Activated naive CD8-positive, alpha-beta T cell treated with anti-CD3 and anti-CD28 coated beads for 36 hours (primary cell): ENCODE measurements at places on chromosomes 16 and 17.

GRCh38 chr16:11016524-11016988 is 72.2 kb downstream of the CLEC16A start:
- DNase-seq, result no peak

- peak; percentile 59 for DNase-seq
Observed at GRCh38 chr17:75238684-75239191, 22.7 kb downstream of the GGA3 start.

DNA sequence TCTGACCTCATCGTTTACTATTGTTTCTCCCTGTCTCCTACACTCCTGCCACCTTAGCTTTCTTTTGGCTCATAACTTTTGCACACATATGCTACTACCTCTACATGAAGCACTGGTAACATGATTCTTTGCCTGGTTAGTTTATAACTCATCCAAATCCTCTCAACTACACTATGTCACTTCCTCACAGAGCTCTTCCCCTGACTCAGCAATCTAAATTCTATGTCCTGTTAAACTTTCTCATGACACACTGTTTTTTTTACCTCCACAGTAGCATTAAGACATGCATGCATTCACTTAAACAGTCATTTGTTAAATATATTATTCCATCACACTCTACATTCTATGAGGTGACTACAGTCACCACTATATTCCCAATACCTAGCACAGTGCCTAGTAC is 19.7 kb downstream of the APPBP2 start:
- DNase-seq, result no peak

DNA sequence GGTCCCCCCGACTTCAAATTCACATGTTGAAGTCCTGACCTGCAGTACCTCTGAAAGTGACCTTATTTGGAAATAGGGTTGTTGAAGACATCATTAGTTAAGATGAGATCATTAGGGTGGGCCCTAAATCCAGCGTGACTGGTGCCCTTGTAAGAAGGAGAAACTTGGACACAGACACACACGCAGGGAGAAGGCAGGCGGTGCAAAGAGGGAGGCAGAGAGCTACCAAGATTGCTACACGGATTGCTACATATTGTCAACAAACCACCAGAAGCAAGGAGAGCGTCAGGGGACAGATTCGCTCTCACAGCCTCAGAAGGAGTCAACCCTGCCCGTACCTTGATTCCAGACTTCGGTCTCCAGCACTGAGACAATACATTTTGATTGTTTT is 6.8 kb upstream of the WBP2 start:
- no peak for DNase-seq

DNA sequence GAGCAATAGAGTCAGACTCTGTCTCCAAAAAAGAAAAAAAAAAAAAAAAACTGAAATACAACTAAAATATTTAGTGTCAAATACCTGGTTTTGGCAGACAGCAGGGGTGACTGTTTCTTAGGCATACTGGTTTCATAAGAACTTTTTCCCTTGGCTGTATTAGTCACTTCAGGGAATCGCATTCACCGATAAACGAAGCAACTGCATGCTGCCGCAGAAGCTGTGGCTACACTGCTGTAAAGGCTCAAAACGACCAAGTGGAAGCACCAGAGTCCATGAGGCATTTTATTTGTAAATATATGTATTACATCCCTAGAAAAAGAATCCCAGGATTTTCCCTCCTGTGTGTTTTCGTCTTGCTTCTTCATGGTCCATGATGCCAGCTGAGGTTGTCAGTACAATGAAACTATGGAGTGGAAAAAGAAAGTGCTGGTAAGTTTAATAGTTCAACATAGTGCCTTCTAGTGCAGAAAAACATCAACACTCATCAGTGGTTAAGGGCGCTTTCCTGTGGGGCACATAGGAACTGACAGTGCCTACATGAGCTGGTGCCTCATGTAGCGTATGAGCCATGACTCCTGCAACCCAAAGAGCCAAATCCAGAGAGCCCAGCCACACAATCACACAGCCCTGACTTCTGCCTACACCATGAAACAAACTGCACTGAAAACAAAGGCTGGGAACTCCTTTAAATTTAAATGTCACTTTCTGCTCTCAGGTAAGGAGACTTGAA is 7.3 kb downstream of the RPS15A start:
- DNase-seq, result no peak

DNA sequence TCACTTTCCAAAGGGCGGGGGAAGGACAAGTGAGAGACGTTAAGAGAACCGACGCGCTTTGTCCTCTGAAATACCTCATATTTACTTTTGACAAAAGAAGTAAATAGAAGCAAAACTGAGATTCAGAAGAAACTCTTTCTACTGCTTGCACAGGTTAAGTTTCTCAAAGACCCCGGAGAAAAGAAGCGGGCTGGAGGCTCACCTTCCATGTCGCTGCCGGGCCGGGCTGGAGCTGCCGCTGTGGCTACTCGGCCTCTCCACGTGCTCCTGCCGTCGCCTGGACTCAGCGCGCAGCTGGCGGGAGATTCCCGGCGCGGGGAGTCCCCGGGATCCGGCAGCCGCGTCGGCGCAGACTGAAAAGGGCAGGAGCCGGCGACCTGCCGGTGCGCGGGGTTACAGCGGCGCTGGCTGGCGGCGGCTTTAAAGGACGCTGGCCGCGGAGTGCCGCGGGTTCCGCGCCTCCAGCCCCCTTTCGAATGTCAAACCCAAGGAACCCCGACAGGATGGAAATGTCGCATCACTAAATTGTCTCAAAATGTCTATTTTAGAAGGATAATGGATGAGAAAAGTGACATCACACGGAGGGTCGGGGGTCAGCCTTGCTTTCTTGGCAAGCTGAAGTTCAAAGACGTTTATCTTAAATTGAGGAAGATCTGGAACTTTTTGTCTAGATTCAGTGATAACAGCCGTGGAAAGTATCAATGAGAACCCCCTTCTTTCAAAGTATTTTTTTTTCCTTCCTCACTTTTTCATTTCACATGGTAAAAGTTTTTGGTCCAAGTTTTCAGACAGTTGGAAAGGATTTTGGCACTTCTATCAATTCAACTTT is at the start of gene IKZF3:
IKZF3 (minus strand) TSS at position 395 of the 829 bp plus-strand sequence; CDS start at position 209, 186 bp downstream.
- peak; percentile 93 for DNase-seq

DNA sequence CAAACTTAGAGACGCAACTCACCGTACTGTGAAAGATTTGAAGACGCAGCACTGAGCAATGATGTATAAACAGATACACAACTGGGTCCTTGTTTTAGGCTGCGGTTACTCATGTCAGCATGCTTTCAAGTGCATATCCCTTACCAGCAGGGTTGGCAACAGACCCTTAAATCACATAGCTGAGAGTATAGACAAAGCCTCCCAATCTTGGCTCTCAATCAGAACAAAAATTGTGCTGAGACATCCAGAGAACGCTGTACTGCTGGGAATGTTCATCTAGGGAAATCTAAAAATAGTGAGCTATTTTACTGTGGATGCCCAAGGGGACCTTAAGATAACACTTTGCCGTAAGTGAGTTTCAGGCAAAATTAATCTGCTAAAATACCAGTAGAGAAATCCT is 84.4 kb upstream of the NUDT7 start:
- no peak for DNase-seq

GRCh38 chr17:80203471-80203963 is 16.6 kb downstream of the SGSH start:
- DNase-seq, result no peak

DNA sequence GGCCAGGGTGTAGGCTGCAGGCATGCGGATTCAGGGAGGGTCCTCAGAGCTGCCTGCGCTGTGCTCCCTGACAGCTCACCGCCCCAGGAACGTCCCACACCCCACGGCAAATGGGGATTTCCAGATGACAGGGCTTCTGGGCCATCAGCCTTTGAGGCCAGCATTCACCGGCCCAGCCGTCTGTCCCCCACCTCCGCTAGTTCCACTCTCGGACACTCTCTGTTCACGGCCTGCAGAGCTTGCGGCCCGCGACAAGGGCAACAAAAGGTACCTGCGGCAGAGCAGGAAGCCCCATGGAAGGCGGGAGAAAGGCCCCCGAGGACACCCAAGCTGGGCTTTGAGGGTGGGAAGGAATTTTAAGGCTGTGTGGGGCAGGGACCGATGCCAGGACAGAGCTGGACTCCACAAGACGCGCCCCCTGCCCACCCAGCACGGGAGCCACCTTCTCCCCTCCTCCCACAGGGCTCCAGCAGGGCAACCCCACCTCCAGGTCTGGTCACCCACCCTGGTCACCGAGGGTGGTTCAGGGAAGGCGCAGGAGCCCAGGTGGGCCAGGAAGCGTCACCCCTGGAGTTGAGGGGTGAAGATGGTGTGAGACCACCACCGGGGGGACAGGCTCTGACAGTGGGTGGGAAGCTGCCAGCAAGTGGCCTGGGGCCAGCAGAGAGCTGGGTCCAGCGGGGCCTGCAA is 5.6 kb upstream of the CYBA start:
- no peak for DNase-seq

GRCh38 chr16:66004699-66005098 is 361.8 kb upstream of the CDH5 start:
- DNase-seq, result no peak
